Activated naive CD4-positive, alpha-beta T cell treated with anti-CD3 and anti-CD28 coated beads, Interleukin-2, amount 10 ng/mL, durations not matched to agents 7 days and 5 days (primary cell): ENCODE measurements at places on chromosomes 5 and 9.

DNA sequence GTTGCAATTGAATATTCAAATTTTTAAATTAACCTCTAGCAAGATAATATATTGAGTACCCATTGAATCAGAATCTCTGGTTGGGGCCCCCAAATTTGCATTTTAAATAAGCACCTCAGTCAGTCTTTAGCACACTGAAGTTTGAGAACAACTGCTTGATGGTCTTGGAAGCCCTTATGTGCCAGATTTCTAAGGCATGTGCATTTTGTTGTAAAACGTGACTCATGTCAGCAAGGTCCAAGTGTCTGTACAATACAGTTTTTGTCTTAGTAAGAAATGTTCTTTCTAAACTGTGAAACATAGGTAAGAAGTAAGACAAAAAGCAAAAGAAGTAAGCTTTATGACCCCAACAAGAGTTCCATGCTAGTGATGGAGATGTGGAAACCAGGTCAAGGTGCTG lies 59.1 kb upstream of the PHF2 start:
- no peak for DNase-seq

- DNase-seq: no peak
Measured at GRCh38 chr5:167375125-167375524, 916.3 kb upstream of the WWC1 start.

GRCh38 chr9:68462105-68462775 lies 78.4 kb downstream of the TMEM252 start:
- DNase-seq: no peak

DNA sequence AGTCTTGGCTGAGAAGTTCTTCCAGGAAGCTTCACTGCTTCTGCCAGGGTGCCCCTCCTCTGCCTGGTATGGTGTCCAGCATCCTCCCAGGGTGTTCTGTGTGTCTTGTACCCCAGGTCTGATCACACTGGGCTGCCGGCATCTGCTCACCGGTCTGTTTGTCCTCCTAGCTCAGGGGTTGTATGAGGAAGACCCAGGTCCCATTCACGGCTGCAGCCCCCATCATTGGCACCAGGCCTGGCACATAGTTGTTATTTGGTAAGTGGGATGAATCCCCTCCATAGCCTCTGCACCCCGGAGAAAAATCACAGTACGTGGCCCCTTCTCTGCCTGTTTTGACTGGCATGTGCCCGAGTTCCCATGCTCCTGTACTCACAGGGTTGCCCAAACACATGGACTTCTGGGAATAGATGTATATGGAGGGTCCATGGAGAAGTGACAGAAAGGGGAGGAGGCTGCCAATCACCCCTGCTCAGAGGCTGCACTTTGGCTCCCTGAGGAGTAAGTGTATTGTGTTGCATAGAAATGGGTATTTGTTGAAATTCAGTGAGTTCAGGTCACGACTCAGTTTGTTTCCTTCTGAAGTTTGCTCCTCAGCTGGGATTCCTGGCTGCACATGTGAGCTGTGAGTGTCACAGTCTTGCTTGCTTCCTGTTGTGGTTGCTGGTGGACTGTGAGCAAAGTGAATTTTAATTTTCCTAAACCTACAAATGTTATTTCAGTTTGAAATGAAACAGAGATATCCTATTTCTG lies 96.2 kb downstream of the HSPA4 start:
- no peak for DNase-seq

DNA sequence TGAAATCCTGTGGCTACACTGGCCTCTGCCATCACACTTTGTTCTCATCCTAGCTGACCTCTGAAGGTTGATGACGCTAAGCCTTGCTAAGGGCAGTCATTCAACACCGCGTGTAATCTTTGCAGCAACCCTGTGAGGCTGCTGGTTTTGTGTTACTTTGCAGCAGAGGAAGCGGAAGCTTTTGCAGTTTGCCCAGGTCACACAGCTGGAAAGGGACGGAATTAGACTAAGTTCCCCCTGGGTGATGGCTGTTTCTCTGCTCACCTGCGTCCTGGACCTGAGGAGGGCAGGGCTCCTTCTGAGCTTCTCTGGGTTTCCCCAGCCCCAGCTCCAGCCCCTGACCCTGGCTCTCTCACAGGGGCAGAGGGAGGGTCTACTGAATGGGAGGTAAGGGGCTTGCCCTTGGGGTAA lies 7.3 kb upstream of the SLC25A51 start:
- no peak for DNase-seq

- no peak for DNase-seq
Measured at GRCh38 chr9:135615666-135616618, 23.4 kb downstream of the GLT6D1 start.

DNA sequence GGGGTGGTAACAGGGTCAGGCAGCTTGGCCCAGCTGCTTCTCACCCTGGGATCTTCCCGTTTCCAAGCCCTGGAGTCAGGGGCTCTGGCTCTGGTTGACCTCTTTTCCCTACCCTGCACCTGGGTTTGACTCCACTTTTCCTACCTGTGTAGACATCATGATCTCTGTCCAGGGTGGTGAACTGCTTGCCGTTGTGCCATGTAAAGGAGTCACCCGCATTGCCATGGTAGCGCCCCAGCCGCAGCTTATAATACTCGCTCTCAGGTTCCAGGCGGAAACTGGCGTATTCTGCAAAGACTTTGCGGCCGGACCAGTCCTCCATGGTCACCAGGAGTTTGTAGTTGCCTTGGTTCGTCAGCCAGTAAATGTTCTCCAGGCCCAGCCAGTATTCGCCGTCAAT lies 30.9 kb downstream of the ANGPTL2 start:
- no peak for DNase-seq

DNA sequence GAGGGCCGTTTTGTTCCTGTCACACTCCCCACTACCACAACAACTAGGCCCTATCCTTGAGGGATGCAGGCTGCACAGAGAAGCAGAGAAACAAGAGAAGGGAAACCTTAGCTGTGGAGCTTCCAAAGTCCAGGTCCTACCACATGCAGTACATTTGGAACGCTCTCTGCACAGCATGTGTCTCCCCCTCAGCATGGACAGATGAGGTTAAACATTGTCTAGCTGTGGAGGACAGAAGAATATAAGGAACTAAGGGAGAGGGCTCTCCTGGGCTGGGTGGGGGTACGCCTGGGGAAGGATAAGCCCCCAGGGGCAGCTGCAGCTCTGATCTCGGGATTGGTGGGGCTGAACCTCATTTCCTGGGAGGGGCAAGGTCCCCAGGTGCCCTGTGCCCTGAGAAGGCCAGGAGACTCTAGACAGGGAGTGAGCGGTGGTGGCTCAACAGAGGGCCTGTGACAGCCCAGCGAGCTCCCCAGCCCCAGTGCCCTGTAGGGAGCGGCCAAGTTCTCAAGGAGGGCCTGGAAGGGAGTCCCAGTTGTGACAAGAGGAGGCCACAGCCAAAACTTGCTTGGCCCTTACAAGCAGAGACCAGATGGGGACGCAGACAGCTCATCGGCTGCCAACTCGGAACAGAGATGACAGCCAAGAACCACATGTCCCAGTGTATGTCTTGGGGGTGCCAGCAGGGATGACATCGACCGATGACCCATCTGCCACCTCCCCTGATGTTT lies 30.1 kb downstream of the TSPAN17 start:
- no peak for DNase-seq

- DNase-seq: peak; percentile 73
Measured at GRCh38 chr5:59188419-59189225, 605.7 kb downstream of the RAB3C start.

- DNase-seq: no peak
Measured at GRCh38 chr9:71755230-71755629, 13.1 kb downstream of the CEMIP2 start.

DNA sequence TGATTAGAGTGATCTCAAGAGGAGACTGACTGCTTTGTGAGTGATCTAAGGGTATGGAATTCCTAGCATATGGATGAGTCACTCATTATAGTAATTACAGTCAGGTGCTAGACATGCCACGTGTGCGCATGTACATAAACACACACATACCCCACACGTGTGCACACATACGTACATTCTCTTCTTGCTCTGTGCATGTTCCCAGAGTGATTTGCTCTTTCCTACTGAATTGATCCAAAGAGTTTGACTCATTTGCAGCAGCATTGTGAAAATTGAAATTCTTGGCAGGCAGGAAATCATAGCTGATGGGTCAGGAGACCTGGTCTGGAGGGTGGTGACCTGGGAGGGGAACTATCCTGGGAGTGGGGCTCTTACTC lies 63.8 kb downstream of the ANGPTL2 start:
- no peak for DNase-seq

GRCh38 chr5:140488914-140489313 lies 58.5 kb upstream of the EIF4EBP3 start:
- no peak for DNase-seq

DNA sequence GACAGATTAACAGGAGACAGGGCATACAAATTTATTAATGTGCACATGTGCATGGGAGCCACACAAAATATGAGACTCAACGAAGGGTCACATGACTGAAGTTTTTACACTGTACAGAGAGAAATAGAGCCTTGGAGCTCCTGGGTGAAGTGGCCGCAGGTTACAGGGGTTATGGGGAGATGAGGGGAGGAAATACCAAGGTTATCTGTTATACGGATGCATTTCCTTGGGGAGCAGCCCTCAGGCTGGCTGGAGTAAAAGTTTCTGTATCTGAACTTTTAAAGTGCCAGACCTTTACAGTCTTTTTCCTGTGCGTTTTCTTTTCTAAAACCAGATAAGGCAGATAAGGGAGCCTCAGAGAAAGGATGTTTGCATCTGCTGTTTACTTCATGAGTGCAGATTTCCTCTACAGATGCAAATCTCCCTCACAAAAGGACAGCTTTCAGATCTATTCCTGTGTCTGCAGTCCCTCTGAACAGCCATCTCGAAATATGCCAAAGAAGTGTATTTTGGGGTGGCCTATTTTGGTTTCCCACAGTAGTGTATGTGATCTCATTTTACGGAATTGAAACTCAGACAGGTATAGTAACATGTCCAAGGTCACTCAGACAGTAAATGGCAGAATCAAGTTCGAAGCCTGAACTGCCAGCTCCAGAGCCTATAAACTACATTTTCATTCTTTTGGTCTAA lies 139.3 kb upstream of the FBXL17 start:
- DNase-seq: no peak

GRCh38 chr5:155434681-155435080 lies 421.1 kb downstream of the KIF4B start:
- no peak for DNase-seq

- no peak for DNase-seq
Measured at GRCh38 chr9:114047717-114048116, 30.4 kb downstream of the AMBP start.

- DNase-seq: no peak
Measured at GRCh38 chr9:102237520-102237919, 499.1 kb upstream of the GRIN3A start.

DNA sequence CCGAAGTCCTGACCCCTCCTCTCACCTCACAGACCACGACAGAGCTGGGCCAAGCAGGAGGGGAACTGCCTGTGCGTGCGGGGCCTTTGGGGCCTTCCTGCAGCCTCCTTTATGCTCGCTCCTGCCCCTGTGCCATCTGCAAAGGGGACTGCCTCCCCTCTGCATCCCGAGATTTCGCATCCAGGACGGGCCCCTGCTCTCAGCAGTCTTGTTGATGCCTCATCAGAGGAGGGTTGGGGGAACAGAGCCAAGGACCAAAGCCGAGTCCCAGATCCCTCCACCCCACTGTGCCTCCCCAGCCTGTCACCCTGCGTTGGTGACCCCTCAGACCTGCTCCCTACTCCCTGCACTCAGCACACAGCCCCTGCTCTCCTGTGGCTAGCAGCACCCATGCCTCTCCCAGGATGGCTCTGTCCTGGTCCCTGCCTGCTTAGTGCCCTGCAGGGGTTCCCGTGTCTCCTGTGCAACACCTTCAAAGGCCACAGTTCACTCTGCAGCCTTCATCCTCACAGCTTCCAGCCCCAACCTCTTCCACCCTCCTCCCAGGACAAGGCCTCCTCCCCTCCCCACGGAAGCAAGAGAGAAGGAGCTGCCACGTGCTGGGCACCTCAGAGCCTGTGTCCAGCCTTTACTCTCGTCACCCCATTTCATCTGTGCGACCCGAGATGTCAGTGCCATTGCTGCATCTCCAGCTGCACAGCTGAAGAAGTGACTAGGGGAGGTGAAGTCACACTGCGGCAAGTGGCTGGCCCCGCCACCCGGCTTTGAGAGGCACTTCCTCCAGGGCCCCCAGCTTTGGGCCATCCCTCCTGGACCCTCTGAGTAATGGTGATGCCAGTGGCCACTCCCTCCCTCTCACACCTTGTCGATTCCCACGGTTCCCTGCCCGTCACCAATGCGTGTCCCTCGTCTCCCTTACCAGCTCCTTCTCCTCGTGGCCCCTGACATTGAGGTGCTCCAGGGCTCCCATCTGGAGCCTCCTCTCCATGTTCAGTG lies 62.6 kb upstream of the LRRTM2 start:
- no peak for DNase-seq
